ENCODE measurements at places on chromosomes 11 and 22.

DNA sequence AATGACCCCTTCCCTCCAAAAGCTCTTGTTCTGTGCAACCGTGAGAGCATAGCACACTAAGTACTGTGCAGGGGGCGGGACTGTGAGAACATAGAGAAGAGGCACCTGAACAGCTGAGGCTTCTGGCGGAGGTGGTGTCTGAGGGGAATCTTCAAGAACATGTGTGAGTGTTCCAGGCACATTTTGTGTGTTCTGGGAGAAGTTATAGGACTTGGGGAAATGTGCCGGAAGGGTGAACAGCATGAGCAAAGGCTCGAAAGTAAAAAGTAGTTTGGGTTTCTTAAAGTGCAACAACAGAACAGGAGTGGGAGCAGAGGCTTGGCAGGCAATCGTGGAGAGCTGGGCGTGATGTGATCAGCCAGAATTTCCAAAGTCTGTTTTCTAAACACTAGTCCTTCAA, 12.4 kb upstream of the SYN3 start:
- DNase-seq = no peak

- DNase-seq = no peak
Measured at GRCh38 chr11:8267280-8267679, 3.6 kb upstream of the LMO1 start.

DNA sequence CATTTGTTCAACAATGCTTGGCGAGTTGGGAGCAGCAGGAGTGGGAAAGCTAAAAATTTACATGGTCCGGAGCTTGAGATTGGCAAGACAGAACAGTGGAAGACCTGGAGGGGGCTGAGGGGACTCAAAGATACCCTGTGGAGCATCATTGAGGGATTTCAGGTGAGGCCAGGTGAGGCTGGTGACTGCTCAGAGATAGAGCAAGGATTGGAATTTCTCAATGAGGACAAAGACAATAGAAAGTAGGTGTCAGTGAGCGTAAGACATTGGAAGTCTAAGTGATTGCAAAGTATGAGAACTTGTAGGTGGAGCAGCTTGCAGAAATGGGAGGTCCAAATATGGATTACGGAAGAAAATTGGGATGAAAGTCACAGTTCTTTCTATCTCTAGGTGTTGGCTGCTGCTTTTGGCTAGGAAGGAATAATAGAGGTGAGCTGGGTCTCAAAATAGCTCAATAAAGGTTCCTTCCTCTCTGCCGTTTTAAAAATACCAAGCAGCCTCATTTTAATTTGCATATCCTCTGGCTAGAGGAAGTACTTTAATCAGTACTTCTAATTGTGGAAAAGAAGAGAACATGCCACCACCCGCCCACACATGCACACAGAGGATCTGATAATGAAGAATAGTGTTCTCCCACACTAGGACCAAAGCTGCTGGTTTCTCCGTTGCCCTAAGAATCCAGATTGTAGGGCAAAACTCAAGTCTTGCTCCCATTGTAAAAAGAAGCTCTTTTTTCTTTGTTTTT, 41.8 kb upstream of the SORL1-AS1 start:
- peak; percentile 49 for DNase-seq

DNA sequence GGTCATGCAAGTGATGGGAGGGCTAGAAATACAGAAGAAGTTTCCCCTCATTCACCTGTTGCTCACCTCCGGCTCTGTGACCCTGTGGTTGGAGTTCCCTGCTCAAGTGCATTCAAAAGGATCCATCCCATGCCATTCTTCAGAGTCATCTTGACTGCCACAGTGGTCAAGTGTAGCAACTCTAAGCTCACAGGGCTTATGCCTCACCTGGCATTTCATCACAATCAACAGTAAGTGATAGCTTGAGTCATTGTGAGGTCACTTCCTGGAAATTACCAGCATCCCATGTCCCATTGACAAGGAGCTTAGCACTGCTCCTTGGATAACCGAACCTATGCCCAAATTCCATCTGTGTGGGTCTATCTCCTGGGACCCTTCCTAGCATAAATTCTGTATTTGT, 55.6 kb downstream of the OR4C45 start:
- DNase-seq = no peak

- no peak for DNase-seq
Measured at GRCh38 chr11:111408789-111409727, 30.0 kb upstream of the POU2AF1 start.

GRCh38 chr11:116890607-116891006, 53.2 kb upstream of the APOA1 start:
- no peak for DNase-seq

DNA sequence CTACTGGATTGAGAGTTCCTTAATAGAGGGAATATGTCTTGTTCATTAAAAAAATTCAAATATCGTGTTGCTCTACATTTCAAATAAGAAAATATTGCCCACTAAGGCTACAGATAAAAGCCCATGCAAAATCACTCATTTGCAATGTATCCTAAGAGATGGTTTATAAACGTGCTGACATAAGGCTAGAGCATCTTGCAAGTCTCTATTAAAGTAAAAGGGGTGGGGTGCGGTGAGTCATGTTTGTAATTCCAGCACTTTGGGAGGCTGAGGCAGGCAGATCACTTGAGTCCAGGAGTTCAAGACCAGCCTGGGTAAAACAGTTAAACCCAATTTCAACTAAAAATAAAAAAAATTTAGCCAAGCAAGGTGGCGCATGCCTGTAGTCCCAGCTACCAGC, 70.3 kb downstream of the PGR start:
- DNase-seq = no peak

DNA sequence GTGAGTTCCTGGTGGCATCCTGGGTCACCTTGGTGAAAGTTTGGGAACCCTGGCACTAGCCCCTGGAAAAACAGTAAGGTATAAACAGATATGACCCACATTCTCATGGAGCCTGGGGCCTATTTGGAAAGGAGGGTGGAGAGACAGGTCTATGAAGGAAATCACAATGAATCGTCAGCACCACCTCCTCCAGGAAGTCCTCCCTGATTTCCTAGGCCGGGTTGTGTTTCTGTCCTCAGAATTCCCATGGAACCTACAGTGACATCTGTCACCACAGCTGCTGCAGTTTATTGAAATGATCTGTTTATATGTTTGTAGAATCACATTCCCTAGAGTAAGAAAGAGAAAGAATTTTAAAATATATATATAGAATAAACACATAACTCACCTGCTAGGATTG, 71.8 kb upstream of the ASPHD2 start:
- no peak for DNase-seq

- DNase-seq = no peak
Measured at GRCh38 chr11:45663486-45664375, 1.7 kb downstream of the CHST1 start.

GRCh38 chr11:794013-794765, 3.9 kb downstream of the SLC25A22 start:
- DNase-seq = no peak

- peak; percentile 62 for DNase-seq
Measured at GRCh38 chr11:59560290-59560701, 49.0 kb downstream of the OR4D9 start.

GRCh38 chr22:41943661-41944209, 3.2 kb downstream of the CENPM start:
- no peak for DNase-seq

DNA sequence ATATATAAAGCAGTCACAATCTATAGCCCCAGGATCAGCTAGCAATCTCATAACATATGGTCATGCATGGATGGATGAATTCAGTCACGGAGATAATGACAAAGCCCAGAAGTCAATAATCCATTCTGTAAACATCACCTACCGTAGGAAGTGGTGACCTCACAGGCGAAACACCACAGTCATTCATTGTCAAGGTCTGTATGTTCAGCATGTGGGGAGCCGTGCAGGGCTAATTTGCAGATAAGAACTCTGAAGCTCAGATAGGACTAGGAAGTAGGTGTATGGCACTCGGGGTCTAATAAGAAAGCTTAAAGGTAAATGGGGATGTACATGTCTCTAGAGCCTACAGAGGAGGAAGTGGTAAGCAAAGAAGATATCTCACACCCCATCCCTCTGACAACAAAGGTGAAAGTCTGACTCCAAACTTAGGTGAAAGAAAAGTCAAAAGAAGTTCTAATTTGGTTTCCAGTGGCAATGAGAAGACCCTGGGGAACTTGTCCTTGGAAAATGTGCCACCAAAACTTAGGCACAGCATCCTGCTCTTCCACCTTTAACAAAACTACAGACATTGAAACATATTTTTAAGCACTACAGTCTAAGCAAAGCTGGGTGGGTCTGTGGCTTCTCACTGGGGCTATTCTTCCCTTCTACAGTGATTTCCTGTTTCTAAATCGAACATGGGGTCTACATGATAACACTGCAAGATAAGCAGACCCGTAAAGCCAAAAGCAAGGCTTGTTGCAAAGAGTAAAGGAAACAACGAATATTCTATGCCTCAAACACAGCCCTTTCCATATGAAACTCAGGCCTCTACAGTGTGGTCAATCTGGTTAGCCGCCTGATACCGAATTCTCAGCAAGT, 5.2 kb downstream of the CRTAM start:
- DNase-seq = no peak

- no peak for DNase-seq
Measured at GRCh38 chr11:57434640-57435546, 8.0 kb upstream of the SLC43A3 start.

DNA sequence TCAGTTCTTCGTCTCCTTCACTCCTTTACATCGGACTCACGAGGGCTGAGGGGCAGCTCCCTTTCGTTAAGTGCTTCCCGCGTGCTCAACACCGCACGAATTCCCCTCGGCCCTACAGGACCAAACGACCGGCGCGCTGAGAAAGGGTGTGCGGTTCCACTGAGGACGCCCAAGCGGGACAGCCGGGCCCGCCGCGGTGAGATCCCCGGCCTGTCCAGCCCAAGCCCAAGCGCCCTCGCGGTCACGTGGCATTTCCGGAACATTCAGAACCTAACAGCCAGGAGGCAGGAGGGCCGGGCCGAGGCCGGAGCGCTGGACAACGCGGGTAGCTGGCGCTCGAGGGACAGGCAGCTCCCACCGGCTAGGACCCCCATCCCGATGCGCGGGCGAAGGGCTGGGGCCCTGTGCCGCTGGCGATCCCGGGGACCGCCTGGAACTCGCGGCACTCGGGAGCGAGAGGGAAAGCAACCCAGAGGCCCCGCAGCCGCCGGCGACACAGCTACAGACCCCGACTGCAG, 737 bp upstream of the STIP1 start:
- no peak for DNase-seq

DNA sequence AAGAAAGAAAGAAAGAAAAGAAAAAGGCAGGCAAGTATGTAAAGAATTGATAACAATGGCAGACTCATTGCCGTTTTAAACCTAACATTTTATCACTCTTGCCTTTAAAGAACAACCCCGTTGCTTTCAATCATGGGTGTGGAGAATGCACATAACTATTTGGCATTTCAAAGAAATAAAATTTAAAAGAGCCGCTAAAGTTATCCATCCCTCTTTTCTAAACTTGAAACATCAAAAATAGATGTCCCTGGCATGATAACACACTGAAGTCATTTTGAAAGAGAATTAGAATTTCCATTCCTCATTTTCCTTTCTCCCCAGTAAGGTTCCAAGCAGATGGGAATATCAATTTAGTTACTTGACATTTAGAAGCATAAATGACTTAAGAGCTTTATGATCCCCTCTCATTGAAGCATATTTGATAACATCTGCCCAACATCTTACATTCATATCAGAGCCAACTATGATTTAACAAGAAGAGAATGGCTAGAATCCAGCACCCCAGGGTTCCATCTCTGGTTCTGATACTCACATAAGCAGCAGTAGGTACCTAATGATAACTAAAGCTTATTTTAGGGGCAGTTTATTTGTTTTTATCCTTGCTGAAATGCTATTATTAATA, 529.6 kb upstream of the LRRC4C start:
- DNase-seq = no peak

DNA sequence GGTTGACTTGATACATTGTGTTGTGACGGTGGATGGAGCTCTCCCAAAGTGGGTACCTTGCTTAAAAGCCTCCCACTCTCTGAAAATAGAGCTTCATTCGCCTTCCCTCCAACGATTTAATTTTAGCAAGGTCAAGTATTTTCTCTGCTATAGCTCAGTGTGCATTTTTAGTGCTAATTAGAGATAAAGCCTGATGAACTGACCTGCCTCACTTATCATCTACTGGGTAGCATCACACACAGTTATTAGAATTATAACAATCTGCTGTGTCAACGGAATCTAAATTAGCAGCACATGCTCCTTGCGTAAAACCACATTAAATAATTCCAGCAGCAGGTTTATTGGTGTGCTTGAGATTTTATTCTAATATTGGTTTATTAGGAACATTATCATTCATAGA, 701.7 kb downstream of the NELL1 start:
- no peak for DNase-seq

- no peak for DNase-seq
Measured at GRCh38 chr11:34356130-34356529, 1.7 kb downstream of the ABTB2 start.

DNA sequence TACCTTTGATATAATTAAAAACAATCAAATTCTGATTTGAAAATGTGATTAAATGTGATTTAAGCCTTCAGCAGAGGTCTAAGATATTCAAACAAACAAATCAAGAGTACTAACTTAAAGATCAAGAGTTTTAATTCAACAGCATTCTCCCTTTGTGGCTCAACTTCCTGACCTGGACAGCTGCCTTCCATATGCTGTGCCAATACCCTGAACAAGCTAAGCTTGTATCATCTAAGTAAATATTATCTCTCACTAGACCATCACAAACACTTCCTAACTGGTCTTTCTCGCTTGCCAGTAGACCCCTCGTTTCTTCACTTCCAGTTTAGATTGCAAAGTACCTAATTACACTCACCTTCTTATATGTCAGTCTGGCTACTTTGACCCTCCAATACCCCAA, 35.9 kb upstream of the P4HA3 start:
- DNase-seq = no peak

- no peak for DNase-seq
Measured at GRCh38 chr22:40041366-40042137, 46.8 kb downstream of the FAM83F start.

- no peak for DNase-seq
Measured at GRCh38 chr22:25153961-25154666, 45.5 kb upstream of the CRYBB3 start.

GRCh38 chr22:19709063-19709769, 5.1 kb upstream of the SEPTIN5 start:
- DNase-seq = no peak

- DNase-seq = no peak
Measured at GRCh38 chr11:67280341-67280787, 8.7 kb upstream of the ANKRD13D start.

DNA sequence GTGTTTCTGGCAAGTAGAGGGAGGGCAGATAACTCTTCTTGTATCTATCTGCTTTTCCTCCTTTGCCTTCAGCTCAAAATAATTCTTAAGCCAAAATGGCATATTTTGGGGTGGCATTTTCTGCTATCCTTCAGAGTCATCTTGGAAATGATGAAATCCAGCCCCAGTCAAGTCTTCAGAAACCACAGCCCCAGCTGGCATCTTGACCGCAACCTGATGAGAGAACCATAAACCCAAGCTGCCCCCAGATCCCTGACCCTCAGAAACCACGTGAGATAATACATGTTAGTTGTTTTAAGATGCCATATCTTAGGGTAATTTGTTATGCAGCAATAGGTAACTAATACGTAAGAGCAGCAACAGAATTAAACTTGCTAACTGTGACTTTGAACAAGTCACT, 15.1 kb upstream of the PAMR1 start:
- DNase-seq = no peak

- DNase-seq = no peak
Measured at GRCh38 chr11:10699072-10699471, 5.5 kb upstream of the IRAG1 start.

Measured in activated CD4-positive, alpha-beta T cell treated with anti-CD3 and anti-CD28 coated beads, Interleukin-2, amount 50 U/mL, for 4 hours (primary cell).